ENCODE measurements at places on chromosomes 12 and 14.

GRCh38 chr12:56013482-56013881, 7.4 kb upstream of the IKZF4 start:
- no peak for DNase-seq

- no peak for DNase-seq
These were observed 33.1 kb downstream of the CAMKK2 start for GRCh38 chr12:121263206-121263935.

DNA sequence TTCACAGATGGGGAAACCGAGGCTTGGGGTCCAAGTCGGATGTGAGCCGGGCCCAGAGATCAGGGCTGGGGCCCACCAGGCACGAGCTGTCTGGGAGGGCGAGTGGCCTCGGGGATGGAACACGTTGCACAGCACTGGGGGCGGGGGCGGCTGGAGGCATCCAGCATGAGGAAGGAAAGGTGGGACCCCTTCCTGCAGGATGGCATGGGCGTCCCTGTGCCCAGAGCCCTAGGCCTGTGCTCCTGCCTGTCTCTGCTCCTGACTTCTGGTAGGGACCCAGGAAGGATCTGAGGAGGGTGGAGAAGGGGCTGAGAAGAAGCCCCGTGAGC, 183.4 kb downstream of the KIF26A start:
- DNase-seq: no peak

DNA sequence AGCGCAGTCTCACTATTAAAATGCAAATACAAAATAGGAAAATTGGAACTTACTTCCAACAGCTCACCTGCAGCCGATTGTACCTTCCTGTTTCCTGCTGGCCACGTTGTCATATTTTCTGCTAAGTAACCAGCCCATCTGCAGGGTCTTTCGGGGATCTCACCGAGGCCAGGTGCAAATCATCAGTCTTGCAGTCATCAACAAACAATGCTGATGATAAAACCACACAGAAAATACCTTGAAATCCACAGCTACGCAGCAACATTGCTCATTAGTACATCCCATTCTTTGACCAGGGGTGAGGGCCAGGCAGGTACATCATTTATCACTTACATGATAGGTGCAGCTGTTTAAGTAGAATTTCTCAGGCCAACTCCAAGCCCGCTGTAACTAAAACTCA, 406.9 kb downstream of the TMEM121 start:
- DNase-seq: no peak

GRCh38 chr12:94987076-94987669, 16.3 kb downstream of the NDUFA12 start:
- no peak for DNase-seq

DNA sequence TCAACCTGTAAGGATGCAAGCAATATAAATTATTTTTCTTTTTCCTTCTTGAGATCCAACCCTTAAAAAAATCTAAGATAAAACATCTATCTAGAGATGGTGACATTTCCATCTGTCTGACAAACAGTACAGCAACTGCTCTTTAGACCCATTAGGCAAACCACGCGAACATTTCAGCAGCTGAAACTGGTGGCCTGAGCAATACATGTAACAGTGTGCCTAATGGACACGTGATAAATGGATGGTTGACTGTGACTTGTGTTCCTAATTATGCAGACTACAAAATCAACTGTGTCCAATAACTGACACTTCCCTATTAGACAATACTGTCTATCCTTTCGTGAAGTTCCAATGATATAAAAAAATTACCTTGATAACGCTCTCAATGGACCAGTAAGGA, 18.9 kb downstream of the E2F7 start:
- DNase-seq: no peak

GRCh38 chr14:89160437-89160836, 256.6 kb downstream of the FOXN3 start:
- DNase-seq: no peak

- DNase-seq: no peak
These were observed 26.3 kb upstream of the CISTR start for GRCh38 chr12:53777936-53778644.

DNA sequence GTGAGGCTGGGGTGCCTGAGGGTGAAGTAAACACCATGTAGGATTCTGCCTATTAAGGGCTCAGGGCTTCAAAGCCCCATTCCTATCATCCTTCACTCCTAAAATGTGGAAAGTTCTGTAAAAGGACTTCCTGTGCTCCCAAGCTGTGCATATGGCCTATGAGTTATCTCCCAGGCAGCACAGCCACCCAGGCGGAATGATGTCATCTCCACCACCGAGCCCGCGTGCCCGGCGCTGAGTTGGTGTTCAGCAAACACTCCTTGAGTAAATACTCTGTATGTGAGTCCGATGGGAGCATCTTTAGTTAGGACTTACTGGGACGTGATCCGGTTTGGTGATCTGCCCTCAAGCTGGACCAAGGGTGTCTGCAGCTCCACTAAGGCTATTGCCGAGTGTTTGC, 437.3 kb downstream of the MED13L start:
- no peak for DNase-seq

DNA sequence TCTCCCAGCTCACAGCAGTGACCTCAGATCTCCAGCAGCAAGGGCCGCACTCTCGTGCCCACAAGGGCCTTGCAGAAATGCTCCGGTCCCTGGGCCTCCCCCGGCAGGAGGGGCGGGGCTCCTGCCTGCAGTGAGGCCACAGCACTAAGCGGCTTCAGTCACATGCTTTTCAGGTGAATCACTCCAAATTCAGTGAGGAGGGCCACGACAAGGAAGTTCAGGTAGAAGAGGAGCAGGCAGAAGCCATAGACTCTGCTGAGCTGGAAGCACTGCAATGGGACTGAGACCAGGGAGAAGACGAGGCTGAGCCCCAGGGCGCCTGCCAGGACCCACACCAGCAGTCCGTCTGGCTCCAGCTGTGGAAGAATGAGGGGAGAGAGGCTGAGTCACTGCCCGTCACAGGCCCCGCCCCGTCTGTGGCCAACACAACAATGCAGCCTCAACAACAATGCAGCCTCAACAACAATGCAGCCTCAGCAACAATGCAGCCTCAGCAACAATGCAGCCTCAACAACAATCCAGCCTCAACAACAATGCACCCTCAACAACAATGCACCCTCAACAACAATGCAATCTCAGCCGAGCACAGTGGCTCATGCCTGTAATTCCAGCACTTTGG, 35.2 kb downstream of the SLC8B1 start:
- peak; percentile 97 for DNase-seq

GRCh38 chr12:11540615-11541310, 108.7 kb upstream of the ETV6 start:
- no peak for DNase-seq

Data from hepatic stellate cell (primary cell).